Neural cell (in vitro differentiated cells): ENCODE measurements at places on chromosomes 5 and 9. TPM values are rescaled to one million over a fixed set of nuclear protein-coding genes. Genes with fewer than 3 reads are reported as not detected.

Gene EQTN
- not detected in 2 replicates for polyA plus RNA-seq

Gene NR5A1
- 0.09 and 2.4 TPM in 2 replicates for polyA plus RNA-seq

Gene ANKRD18A
- 0.45 TPM in 1 of 2 replicates, not detected in the other for polyA plus RNA-seq

Gene NOXA1
- 1.7 and 3.4 TPM in 2 replicates for polyA plus RNA-seq

Gene RABEPK
- 58.2 and 67.2 TPM in 2 replicates for polyA plus RNA-seq

Gene HBEGF
- 6.7 and 9.8 TPM in 2 replicates for polyA plus RNA-seq

Gene CDC20B
- polyA plus RNA-seq: 0.28 TPM in 1 of 2 replicates, not detected in the other

Gene STPG3
- polyA plus RNA-seq: not detected in 2 replicates

Gene NIM1K
- polyA plus RNA-seq: 4.4 and 7.4 TPM in 2 replicates

Gene MEIKIN
- not detected in 2 replicates for polyA plus RNA-seq

Gene KIF20A
- polyA plus RNA-seq: 1.9 and 2.1 TPM in 2 replicates

Gene NEUROG1
- polyA plus RNA-seq: not detected in 2 replicates

Gene HRH2
- polyA plus RNA-seq: 0.09 TPM in 1 of 2 replicates, not detected in the other

Gene IL5
- not detected in 2 replicates for polyA plus RNA-seq

Gene PHYHD1
- not detected in 2 replicates for polyA plus RNA-seq

Gene MAT2B
- 28.5 and 31.8 TPM in 2 replicates for polyA plus RNA-seq

Gene DAB2
- 0.63 and 0.72 TPM in 2 replicates for polyA plus RNA-seq

Gene TMED9
- polyA plus RNA-seq: 53.8 and 59.1 TPM in 2 replicates

Gene ORM2
- not detected in 2 replicates for polyA plus RNA-seq

Gene CCL28
- polyA plus RNA-seq: not detected in 2 replicates

Gene GPR151
- 0.90 and 1.0 TPM in 2 replicates for polyA plus RNA-seq

Gene PLPP7
- 0.87 and 1.6 TPM in 2 replicates for polyA plus RNA-seq

Gene ANKRD34B
- 0.08 and 0.32 TPM in 2 replicates for polyA plus RNA-seq

Gene ZNF454
- polyA plus RNA-seq: 0.61 and 1.1 TPM in 2 replicates

Gene TNPO1
- 87.5 and 103 TPM in 2 replicates for polyA plus RNA-seq

Gene LRRTM2
- 5.9 and 6.1 TPM in 2 replicates for polyA plus RNA-seq

Gene POMT1
- 131 and 155 TPM in 2 replicates for polyA plus RNA-seq

Gene FYB1
- not detected in 2 replicates for polyA plus RNA-seq

Gene TAF11L4
- not detected in 2 replicates for polyA plus RNA-seq

Gene SLC36A2
- polyA plus RNA-seq: not detected in 2 replicates

Gene TRIM36
- 105 and 122 TPM in 2 replicates for polyA plus RNA-seq

Gene GCNT4
- polyA plus RNA-seq: not detected in 2 replicates
